Stimulated activated CD4-positive, alpha-beta T cell treated with anti-CD3 and anti-CD28 coated beads, Interleukin-4, amount 100 ng/mL, for 24 hours (primary cell): ENCODE measurements at places on chromosomes 2 and 18.

GRCh38 chr2:163686289-163686688, 49.5 kb downstream of the FIGN start:
- DNase-seq, result no peak

GRCh38 chr18:24763765-24764513, 303.5 kb downstream of the HRH4 start:
- DNase-seq, result no peak

DNA sequence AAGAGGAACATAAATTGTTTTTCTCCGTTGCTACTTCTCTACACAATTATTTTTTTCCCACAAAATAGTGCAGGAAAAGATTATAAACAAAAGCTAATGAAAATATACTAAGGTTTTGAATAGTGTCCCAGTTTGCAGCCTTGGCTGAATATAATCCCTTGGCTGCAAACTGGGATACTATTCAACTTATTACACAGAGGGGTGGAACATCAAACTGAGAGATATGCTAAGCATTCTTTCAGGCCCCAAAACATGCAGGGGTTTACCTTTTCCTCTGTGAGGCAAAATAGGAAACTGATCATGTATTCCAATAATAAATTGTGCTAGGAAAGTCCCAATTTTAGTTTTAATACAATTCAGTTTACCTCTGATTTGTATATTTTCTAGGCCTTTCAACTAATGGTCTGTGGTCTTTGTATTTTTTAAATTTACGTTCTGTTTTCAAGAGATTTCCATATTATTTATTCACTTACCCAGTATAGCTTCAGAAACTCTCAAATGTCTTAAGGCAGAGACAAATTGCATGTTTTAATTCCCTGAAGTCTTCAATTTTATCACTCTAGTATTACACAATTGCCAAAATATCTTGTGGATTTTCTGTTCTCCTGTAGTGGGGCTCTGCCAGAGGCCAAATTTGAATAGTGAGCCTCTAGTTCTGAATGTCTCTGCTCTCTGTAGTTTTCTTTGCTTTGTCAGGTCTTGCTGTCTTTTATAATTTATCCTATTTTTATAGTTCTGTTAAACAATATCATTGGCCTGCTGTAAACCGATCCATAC, 63.9 kb downstream of the PPP1R1C start:
- DNase-seq, result no peak

DNA sequence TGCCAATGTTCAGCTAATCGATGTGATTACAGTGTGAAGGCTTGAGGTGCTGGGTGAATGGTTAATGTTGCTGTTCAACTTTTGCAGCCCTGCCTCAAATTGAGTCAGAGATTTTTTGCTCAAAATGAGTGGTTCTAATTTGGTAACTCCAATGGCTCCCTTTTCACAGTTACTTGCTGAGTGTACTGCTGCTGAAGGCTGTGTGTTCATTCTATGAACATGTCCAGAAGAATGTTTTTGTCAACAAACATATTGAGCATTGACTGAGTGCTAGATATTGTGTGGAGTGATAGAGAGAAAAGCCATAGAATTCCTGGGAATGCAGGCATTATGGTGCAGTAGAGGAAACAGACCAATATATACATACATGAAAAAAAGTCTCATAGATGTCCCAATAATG, 39.0 kb upstream of the TCF4 start:
- DNase-seq, result no peak

- DNase-seq, result no peak
Observed at GRCh38 chr18:11906176-11906575, 1.9 kb downstream of the MPPE1 start.

DNA sequence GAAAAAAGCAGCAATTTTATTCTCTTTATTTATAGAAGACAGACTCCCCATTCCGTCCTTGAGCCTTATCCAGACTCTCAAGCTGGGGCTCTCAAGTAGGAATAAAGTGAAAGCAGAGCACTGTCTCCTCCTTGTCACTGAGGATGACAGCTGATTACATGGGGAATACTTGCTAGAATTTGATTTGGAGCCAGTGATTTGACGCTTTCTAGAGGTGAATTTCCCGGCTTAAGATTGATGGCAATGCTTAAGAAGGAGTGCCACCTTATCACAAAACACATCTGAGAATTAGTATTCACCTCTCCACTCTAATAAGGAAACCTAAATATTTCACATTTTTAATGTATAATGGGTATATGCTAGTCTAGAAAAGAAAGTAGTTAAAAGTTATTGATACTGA, 135.4 kb upstream of the SLC39A10 start:
- no peak for DNase-seq

DNA sequence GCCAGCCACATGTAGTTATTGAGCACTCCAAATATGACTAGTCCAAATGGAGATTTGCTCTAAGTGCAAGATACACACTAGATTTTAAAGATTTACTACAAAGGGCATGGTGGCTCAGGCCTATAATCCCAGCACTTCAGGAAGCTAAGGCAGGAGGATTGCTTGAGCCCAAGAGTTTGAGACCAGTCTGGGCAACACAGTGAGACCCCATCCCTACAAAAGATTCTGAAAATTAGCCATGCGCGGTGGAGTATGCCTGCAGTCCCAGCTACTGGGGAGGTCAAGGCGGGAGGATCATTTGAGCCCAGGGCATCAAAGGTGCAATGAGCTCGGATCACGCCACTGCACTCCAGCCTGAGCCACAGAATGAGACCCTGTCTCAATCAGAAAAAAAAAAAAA, 93.5 kb upstream of the HNRNPA3 start:
- DNase-seq, result no peak

GRCh38 chr2:107633580-107634147, 193.0 kb upstream of the RGPD4 start:
- DNase-seq, result no peak

DNA sequence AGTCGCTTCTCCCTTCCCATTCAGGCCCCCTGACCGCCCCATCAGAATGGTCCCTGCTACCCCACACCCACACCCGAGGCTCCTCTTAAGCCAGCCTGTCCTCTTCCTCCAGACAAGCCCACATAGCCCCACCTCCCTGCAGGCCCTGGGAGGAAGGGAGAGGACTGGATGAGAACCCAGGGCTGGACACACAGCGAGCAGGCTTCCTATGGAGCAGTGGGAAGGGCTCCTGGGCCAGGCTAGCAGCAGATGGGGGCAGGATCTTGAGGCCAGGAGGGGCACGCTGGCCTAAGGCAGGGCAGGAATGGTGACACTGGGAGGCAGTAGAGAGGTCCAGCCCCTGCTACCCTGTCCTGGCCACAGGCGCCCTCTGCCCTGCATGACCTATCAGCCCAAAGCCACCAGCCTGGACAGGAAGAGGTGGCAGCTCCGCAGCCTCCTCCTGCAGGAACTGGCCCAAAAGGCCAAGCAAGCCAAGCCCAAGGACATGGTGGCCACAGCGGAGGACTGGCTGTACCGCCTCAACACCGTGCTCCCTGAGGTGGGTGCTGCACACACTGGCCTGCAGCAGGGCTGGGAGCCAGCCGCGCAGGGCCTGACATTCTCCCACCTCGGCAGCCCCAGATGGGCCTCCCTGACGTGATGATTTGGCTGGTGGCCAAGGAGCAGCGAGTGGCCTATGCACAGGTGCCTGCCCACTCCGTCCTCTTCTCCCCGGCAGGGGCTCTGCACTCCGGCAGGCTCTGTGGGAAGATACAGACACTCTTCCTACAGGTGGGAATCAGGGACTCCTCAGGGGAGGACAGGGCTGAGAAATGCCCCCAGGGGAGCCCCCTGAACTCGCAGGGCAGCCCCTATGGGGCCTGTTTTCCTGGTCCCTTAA, 43.3 kb downstream of the FER1L5 start:
- no peak for DNase-seq

GRCh38 chr2:176106581-176107539, at the start of gene HOXD11:
HOXD11 (plus strand) TSS chr2:176107280; CDS start chr2:176107356, 76 bp downstream.
- DNase-seq, result no peak

DNA sequence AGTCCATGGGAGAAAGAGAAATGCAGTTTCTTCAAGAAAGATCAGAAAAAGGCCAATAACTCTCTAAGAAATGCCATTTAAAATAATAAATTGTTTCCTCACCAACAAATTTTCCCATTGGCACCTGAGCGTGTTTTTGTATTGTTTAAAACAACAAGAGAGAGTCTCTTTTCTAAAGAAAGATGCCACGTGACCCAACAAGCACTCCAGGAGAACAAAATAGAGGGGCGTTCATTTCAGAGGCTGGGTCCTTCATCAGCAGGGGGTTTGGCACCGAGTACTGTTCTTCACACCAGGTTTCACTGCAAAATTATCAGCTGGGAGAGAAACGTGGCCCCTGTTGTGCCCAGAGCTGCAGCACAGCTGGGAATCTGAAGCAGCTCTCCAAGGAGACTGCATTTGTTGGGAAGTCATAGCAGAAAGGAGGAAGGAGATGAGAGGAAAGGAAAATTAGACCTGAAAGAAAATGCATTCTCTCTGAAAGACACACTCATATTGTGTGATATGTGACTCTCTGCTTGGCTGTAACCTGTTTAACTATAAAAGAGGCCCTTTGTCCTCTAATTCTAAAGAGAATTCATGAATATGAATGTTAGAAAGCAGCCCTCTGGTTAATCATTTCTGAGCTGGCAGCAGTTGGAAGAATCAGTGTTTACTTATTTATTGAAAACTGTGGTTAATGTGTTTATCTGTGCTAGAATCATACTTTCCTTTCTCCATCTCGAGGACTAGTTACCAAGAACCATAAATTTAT, 205.3 kb upstream of the CDH20 start:
- no peak for DNase-seq

DNA sequence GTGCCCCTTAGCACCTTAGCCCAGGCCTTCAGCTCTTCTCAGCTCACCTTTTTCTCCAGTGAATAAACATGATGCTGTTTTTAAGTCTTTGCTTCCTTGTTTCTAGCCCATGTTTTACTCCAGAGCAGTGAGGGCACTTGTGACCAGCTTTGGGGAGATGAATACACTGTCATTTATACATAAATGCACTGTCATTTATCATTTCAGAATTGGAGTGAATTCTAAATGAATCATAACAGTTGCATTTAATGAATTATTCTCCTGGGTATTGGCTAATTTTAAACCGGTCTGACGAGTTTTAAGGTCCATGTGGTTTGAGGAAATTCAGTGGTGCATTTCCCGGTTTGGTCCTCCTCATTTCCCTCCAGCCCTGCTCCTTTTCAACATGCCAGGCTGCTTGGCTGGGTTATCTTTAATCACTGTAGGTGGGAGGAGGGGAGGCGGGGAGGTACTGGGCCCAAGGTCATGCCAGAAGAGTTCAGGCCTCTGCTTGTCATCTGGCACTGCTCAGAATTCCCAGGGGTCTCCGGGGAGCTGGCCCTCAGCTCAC, 23.9 kb downstream of the PRKCE start:
- no peak for DNase-seq

DNA sequence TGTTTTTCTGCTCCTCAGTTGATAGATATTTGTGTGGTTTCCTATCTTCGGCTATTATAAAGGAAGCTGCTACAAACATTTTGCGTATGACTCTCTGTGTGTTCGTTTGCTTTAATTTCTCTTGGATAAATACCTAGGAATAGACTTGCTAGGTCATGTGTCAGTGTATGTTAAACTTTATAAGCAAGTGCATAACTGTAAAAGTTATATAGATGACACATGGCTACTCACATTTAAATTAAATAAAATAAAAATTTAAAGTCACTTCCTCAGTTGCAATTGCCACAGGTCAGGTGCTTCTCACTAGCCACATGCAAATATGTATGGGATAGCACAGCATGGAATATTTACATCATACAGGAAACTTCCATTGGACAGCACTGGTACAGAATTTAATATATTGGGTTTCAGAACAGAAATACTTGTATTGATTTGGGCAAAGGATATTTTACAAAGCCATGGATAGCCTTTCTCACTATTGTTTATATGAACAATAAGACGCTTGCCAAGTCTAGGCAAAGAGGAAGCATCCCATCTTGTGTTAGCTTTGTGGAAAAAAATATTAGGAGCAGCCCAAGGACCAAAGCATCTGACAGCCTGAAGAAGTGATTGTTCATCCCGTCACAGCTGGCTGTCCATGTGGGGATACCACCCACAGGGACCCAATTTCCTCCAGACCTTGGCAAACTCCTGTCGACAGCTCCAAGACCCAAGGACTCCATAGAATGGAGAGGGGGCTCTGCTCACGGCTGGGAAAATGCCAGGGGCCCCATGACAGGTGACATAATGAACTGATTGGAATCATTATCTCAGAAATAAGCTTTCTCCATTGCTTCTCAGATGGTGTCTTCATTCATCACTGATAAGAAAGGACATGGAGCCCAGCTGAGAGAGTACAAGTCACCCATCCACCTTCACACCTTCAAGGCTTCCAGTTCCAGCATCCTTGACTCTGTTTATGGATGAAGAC, 196.7 kb downstream of the SH3BP4 start:
- no peak for DNase-seq

DNA sequence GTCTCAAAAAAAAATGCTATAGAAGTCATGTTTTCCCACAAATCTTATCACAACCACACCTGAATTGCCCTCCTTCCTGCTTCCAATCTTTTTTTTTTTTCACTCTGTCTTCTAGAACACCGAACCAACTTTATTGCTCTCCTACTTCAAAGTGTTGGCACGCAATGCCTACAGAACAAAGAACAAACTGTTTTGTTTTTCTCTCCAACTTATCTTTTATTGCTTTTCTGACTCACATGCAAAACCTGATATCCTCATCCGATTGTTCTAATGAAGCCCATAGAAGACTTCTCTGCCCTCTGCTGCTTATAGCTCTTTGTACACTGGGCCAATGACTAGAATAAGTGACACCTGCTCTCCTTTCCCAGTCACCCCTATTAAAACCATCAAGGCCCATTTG, 602.8 kb downstream of the EPHA4 start:
- no peak for DNase-seq

GRCh38 chr2:241080405-241081189, 21.5 kb downstream of the MTERF4 start:
- DNase-seq, result no peak

- DNase-seq, result no peak
Observed at GRCh38 chr18:44197832-44198611, 482.7 kb upstream of the SETBP1 start.

DNA sequence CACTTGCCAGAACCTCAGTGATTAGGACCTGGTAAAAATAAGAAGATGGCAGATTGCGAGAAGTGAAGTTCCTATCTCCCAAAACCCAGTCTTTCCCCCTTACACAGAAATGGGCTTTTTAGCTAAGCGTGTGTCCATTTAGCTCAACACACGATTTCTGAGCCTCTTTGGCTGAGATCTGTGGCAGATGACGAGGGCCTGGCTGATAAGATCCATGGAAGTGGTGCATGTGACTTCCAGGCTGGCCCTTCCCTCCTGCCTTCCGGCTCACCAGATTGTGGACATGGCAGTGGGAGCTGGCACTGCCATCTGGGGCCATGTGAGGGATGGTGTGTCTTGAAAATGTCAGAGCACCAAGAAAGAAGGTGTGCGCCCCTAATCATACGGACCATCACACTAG, 41.0 kb upstream of the ZFP36L2 start:
- DNase-seq, result no peak
